ENCODE measurements at places on chromosomes 6 and 20.

DNA sequence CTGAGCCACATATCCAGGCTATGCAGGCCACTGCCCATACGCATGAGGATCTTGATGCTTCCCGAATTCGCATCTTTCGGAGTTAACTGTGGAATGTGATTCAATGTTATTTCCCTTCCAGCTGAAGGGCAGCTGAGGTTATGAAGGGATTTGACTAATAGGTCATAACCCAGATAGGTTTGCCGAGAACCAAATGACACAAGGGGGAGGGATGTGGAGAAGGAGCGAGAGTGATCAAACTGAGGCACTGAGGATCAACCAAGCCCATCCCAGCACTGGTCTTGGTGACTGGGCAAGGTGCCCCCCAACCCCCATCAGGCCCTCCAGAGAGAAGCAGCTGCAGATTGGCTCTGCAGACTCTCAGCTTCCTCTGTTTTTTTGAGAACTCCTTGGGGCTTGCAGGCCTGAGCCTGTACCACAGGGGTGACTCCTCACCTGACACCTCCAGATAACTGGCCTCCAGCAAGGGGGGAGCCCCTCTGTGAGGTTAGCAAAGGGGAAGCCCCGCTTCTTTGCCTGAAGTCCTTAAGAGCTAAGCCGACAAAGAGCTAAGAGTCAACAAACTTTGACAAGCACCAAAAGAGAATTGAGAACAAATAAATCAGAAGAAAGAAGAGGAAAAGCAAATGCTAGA lies 185.9 kb downstream of the PDE7B start:
- DNase-seq, result no peak

GRCh38 chr6:93177438-93177837 lies 241.9 kb downstream of the EPHA7 start:
- no peak for DNase-seq

DNA sequence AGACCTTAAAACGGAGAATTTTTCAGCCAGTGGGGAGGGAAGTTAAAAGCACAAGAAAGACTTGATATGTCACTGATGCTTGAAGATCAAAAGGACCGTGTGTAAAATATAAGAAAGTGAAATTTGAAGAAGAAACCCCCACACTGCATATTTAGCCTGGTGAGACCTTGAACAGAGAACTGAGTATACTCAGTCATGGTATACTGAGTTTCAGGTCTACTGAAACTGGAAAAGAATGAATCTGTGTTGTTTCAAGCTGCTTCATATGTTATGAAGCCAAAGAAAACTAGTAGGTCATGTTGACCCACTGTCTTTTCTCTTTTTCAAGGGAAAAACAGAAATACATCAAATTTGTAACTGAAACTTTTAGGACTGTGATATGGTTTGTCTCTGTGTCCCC lies 443.8 kb upstream of the GJE1 start:
- no peak for DNase-seq

- no peak for DNase-seq
Observed at GRCh38 chr6:18326980-18327379, 60.2 kb upstream of the RNF144B start.
